ENCODE measurements at places on chromosomes 5 and 9.

- DNase-seq = no peak
Measured at GRCh38 chr9:79617395-79617794, 45.6 kb downstream of the TLE4 start.

DNA sequence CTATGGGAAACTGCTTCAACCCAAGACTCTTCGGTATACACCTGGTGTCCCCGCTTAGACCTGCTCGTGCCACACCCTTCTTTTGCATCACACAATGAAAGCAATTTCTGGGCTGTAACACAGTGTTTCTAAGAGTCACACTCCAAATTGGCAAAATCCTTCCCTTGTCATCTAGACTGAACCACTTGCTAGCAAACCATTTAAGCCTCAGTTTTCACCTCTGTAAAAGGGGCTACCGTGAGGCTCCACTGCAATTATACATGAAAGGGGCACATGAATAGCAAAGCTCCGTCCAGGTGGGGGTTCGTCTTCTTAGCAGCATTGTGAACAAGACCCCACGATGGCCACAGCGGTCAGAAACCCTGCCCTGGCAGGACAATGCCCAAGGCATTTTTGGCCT is 166.8 kb downstream of the PAX5 start:
- DNase-seq = no peak

DNA sequence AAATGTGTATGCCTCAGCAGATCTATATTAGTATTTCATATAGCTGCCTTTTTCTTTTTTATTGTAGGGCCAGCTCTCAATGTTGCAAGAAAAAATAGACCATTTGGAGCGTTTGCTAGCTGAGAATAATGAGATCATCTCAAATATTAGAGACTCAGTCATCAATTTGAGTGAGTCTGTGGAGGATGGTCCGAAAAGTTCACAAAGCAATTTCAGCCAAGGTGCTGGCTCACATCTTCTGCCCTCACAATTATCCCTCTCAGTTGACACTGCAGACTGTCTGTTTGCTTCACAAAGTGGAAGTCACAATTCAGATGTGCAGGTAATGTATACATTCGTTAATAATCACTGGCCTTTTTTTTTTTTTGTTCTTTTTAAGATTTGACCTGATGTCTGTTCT is 23.7 kb downstream of the MAN2A1 start:
- no peak for DNase-seq

- no peak for DNase-seq
Measured at GRCh38 chr9:4549751-4550295, 59.6 kb downstream of the SLC1A1 start.

DNA sequence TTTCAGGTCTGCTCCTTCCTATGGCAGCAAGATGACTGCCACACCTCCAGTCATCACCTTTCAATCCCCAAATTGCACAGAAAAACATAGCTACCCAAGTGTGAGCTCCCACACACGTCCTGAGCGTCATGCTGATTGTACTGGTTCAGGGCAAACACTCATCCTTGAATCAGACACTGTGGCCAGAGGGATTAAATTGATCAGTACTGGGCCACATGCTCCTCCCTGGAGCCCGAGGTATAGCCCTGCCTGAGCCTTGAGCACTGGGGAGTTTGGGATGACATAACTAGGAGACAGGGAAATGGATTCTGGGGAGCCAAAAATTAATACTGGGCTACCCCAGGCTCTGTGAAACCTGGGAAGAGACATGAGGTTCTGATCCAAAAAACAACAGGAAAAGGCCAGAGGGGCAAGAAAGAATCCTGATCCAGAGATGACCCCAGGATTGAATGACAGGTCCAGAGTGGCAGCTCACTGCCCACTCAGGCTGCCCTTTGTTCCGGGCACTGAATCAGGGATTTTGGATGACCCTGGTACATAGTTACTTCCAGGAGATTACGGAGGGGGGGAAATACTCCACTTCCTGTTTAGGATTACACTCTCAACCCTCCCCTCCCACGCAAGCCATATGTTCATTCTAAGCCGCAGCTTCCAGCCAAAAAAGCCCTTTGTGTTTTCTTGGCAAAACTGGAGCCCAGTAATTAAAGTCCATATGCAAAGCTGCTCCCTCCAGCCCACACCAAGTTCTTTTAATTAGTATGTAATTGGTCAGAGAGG is 141.6 kb upstream of the SPRY4 start:
- no peak for DNase-seq

DNA sequence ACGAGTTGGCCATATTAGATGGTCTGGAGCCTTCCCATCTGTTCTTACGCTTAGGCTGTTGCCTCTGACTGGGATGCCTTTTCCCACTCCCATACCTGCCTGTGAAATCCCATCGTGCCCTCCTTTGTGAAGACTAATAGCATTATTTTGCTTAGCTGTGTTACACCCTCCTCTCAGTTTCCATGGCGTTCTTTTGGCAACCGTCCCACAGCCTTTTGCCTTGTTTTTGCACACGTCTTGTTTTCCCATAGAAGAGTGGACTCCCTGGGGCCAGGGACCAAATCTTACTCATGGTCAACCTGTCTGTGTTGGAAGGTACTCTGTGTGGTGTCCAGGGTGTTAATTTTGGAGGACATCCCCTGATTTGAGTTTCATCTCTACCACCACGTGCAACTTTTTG is 242.1 kb downstream of the HSPA4 start:
- DNase-seq = no peak
